ENCODE measurements at places on chromosomes 4 and X. TPM values are rescaled to one million over a fixed set of nuclear protein-coding genes. Genes with fewer than 3 reads are reported as not detected.

DNA sequence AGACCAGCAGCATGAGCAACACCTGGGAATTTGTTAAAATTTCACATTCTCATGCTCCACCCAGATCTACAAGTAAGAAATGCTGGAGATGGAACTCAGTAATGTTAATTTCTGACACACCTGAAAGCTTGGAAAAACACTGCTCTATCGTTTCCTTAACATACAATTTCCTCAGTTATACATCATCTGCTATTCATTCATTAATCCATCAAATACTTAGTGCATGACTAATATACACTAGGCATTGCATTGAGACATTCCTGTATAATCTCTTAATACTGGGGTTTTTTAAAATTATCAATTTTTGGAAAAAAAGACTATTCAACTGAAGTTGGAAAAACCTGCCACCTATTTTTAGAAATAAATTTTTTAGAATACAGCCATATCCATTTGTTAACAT, 106.1 kb downstream of the CHM start:
- no peak for DNase-seq

DNA sequence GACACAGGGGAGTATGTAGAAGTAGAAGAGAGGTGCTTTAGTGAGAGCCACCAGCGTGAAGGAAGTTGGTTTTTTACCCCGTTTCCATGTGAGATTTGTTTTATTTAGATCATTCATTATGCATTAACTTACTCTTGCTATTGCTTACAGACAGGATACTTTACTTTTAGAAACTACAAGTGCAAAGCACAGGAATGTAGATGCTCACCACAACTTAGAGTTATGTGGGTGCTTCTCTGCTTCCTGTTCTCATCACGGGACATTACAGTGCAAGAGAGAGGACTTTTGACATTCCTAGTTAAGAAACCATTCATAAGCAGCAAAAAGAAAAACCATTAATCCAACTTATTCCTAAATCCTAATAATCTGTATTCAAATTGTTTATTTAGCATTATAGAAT, 25.6 kb upstream of the SPANXD start:
- DNase-seq = no peak

- no peak for DNase-seq
Measured at GRCh38 chr4:53055274-53055673, 193.2 kb downstream of the RASL11B start.

GRCh38 chr4:108060164-108060563, 70.5 kb downstream of the HADH start:
- no peak for DNase-seq

GRCh38 chr4:153471698-153472093, 5.5 kb downstream of the TMEM131L start:
- DNase-seq = no peak

DNA sequence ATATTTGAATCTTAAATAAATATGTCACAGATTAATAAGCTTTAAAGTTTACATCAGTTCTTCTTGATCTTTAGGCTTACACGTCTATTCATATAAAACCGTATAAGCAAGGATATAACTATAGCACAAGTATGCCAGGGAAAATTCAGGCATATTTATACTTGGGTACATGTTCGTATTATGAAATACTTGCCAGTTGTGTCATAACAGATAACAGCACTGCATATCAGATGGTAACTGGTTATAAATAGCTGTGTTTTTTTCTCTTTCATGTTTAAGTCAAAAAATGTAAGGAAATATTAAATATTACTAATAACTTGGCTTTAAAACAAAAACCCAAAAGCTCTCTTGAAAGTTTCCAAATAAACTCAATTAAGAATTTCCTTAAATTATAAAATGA, 17.5 kb downstream of the BRWD3 start:
- no peak for DNase-seq

DNA sequence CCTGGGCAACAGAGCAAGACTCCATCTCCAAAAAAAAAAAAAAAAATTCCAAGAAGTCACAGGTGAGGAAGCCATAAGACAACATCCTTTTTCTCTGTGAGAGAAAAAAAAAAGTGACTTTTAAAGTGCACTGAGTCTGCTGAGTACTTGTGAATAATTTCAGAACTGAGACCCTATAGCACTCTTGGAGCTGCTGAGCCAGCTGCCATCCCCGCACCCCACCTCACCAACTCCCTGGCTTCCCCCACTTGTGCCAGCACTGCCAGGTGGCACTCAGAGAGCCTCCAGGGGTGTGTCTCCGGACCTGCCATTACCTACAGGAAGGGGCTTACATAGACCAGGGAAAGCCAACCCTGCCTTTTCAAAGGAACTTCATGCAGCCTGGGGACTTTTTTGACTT, 39.2 kb upstream of the HS3ST1 start:
- DNase-seq = no peak

GRCh38 chr4:97013711-97014110, 1129.6 kb downstream of the STPG2 start:
- no peak for DNase-seq

DNA sequence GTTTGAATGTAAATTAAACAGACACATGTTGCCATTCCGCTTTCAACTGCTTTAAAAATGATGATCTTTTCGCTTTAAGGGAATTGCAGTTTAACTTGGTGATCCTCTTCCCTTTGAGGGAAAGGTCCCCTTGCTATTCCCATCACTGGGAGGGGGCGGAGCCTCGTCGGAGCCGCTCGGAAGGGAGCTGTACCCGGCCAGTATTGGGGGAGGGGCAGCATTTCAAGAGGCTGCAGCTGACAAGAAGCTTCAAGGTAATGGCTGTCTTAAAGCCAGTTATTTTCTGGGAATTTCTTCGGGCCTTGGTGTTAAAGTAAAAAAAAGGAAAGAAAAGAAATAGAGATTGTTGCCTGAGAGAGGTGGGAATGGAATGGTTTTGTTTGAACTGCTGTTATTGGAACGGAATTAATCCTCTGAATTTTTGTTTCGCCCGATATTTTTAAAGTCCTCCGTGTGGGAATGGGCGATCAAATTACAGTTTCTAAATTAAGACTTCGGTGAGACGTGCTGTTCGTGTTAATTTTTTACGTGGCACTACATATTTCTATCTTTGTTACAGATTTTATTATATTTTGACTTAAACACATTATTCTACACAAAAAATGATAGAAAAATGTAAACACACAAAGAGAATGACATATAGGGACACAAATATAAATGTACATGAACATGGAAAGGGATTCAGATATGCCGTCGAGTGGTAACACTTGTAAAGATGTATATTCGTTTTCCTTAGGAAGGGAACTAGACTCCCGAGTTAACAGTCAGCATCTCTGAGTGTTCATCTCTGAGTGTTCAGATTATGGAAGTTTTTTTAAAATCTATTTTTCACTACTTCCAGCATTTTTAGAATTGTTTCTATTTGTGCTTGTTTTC, 9.2 kb downstream of the PWWP3B start:
- DNase-seq = no peak

DNA sequence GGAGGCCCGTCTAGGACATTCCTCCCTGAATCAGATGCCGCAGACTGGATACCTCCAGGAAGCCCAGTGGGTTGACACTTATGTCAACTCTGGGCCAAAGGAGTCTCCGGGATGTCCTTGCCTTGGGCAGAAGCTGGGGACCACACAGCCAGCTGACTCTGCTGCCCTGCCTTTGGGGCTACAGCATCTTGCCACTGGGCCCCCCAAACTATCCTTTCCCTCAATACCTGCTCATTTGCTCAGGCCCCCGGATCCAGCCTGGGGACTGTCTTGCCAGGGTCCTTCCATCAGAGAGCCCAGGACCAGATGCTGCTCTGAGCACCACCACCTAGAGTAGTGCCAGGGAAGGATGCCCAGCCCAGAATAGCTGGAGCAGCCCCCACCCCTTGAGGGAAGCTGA, 19.0 kb downstream of the RAB33A start:
- DNase-seq = no peak

GRCh38 chrX:130224810-130225209, 43.9 kb downstream of the ZNF280C start:
- DNase-seq = no peak

DNA sequence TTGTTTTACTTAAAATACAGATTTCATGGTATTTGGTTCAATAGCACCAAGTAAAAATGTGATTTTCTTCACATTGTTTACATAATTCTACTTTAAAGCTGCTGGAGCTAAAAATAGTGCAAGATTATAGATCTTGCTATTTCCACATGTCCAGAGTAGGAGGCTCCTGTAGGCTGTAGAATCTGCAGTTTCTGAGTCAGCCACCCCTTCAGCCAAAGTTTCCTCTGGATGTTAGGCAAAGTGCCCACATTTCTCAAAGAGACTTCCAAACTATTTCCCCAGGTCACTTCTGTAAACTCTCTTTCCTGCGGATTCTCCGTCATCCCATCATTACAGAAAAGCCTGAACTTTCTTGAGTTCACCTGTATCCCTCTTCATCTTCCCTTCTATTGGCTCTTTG, 342.5 kb upstream of the FSTL5 start:
- DNase-seq = no peak

- DNase-seq = no peak
Measured at GRCh38 chr4:113682730-113683537, 78.6 kb downstream of the CAMK2D start.

The RUFY3 gene
- 58.5 TPM for total RNA-seq

The CXorf49B gene
- not detected for total RNA-seq

The LEF1 gene
- 3.0 TPM for total RNA-seq

The TCEAL6 gene
- not detected for total RNA-seq
